ENCODE measurements at places on chromosomes 2 and 18.

GRCh38 chr2:11713815-11714214, 32.6 kb upstream of the LPIN1 start:
- DNase-seq: no peak

GRCh38 chr18:12236934-12237832, 17.0 kb upstream of the CIDEA start:
- DNase-seq: no peak

DNA sequence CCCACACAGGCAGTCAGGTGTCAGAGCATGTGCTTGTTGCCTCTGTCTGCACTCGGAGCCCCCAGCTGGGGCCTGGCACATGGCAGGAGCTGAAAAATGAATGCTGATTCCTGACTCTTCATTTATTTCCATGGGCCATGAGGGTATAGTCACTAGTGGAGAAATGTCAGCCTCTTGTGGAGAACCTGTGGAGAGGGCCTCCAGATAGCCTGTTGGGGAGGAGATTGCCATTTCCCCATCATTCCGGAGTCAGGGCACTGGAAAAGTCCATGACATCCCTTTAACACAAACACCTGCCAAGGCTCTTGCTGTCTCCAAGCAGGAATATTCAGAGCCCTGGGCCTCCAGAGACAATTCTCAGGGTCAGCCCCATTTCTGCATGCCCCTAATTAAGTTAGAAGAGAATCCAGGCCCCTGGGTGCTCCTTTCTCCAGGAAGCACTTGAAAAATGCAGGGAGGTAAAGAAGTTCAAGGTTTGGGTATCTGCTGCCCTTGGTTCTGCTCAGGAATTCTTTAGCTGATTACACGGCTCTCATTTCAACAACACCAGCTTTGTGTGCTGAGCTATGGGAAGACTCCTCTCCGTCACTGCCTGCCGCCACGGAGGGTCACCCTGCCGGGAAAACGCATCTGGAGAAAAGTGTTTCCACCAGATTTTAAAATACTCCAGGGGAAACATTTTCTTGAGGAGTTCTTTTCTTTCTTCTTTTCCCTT, 311.3 kb downstream of the MYCN start:
- no peak for DNase-seq

DNA sequence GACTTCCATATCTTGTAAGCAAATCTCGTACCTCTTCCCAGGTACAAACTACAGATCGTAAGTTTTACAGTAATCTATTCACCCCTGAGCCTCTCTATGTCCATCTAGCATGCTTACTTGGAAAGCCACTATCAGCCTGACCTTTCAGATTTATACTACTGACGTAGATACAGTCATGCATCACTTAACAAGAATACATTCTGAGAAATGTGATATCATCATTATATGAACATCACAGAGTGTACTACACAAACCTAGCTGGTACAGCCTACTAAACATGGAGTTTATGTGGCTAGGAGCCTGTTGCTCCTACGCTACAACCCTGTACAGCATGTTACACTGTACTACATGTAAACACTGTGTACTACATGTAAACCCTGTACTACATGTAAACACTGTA, 293.2 kb upstream of the ZNF804A start:
- DNase-seq: no peak

DNA sequence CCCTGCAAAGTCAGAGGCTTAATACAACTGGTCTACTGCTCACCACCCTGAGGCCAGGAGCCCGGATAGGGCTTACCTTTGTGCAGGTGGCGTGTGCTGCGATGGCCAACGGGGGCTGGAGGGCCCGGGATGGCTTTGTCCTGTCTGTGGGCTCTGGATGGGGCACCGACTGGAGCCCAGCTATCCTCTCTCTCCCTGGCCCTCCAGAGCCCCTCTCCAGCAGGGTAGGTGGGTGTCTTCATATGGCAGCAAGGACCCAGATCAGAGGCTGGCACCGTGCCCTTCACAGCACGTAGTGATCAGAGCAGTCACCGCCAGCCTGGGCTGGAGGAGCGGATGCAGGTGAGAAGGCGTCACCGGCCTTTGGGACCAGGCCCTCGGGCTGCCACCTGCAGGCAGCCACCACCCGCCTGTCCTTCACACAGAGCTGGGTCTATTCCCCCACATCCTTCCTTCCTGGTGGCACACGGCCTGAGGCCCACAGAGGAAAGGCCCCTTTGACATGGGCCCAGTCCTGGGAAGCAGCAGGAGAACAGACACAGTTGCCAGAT, 232.1 kb downstream of the EIPR1 start:
- DNase-seq: no peak

DNA sequence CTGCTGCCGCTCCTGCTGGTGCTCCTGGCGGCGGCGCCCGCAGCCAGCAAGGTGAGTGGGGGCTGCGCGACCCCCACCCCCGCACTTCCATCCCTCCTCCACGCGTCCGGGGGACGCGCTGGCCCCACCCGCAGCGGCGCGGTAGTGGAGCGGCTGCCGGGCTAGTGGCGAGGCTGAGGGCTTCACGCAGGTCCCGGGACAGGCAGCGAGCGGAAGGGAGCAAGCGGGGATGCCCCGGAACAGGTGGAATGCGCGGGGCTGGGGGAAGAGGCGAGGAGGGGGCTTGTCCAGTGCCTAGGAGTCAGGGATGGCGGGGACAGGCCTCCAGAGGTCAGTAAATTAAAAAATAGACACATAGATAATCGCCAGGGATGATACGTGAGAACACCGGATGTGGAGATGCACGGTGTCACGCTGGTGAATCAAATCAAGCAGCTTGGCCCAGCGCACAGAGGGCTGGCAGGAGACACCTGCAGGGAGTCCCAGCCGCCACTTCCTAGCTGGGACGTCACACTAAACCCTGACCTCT, 403 bp downstream of the COL4A3 start:
- DNase-seq: no peak

GRCh38 chr2:16485251-16485650, 180.4 kb downstream of the CYRIA start:
- DNase-seq: no peak
